Ovary (tissue), 10 donors: ENCODE measurements at places on chromosomes 1 and 21. TPM values are rescaled to one million over a fixed set of nuclear protein-coding genes. Genes with fewer than 3 reads are reported as not detected.

GRCh38 chr1:237327061-237327460 is 285.1 kb downstream of the RYR2 start:
- no peak for DNase-seq

- DNase-seq = no peak
Measured at GRCh38 chr1:209030454-209031167, 552.9 kb upstream of the CAMK1G start.

The CRB1 gene
- 0.69 TPM for total RNA-seq

The CIART gene
- 5.7 TPM for total RNA-seq

- DNase-seq = no peak
Measured at GRCh38 chr1:11138952-11139351, 39.3 kb upstream of the EXOSC10 start.
